IPS DF 6.9 (cell line): ENCODE measurements at places on chromosomes 7 and 10.

DNA sequence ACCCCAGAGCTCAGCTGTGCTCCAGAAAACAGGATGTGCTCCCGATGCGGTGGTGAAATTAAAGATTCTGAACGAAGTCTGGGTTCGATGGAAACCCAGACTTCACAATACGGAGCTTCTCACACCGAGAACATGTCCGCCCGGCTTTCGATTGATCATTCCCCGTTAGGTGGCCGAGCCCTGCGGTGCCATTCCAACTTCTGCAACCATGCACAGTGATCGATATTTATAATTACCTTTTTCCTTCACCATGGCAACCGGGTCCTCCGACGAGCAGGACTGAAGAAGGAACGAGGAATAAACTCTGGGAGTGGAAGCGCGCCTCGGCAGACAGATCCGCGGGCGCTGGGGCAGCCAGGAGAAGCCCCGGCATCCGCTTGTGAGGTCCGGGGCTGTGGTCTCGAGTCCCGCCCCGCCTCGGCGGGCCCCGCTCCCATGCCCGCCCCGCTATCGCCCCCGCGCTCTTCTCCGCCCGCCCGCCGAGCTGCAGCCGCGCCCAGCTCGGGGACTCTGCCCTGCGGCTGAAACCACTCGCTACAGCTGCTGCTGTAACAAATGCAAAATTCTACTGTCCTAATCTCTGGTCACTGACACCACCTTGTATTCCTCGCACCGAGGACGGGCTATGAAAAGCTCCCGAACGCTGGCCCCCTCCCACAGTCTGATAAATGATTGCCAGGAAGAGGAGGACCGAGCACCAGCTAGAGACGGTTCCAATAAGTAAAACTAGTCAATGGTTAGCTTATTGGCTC is 26.2 kb downstream of the ABLIM1 start:
- no peak for DNase-seq

- DNase-seq, result no peak
These were observed 63.0 kb downstream of the VOPP1 start for GRCh38 chr7:55509322-55509721.

- DNase-seq, result no peak
These were observed 15.5 kb upstream of the MTPAP start for GRCh38 chr10:30364345-30365268.

DNA sequence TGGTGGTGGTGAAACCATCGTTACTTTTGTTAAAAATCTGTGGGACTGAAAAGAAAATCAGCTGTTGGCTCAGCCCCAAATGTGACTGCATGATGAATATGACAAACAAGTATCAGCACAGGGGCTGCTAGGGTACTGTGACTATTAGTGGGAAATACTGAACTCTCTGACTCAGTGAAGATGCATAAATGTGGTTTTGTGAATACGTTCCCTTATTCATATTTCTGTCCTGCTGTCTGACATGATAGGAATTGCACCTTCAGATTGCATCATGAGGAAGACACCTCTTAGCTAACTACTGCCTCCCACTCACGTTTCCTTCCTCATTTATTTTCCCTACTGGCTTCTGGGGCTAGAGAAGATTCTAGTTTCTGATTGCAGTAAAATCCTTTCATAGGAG is 1.4 kb downstream of the CLEC5A start:
- no peak for DNase-seq

- DNase-seq, result no peak
These were observed 6.8 kb upstream of the AEBP1 start for GRCh38 chr7:44097064-44097932.
